Left lung (tissue), 14 donors: ENCODE measurements at places on chromosomes 3 and 15.

DNA sequence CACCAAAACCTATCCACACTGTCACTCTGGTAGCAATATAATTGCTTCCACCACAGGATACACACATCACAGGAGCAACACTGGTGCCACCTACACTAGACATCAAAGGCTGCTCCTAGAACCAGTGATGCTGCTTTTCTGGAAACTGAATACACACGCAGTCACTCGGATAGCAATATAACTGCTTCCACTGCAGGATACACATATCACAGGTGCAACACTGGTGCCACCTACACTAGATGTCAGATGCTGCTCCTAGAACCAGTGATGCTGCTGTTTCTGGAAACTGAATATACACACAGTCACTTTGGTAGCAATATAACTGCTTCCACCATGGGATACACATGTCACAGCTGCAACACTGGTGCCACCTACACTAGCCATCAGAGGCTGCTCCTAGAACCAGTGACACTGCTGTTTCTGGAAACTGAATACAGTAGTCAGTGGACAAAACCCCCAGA is 6.9 kb upstream of the TNFSF10 start:
- no peak for DNase-seq

- DNase-seq = no peak
Observed at GRCh38 chr3:171640520-171641412, 169.5 kb downstream of the PLD1 start.

GRCh38 chr15:92747047-92747446 is 91.5 kb upstream of the FAM174B start:
- no peak for DNase-seq

DNA sequence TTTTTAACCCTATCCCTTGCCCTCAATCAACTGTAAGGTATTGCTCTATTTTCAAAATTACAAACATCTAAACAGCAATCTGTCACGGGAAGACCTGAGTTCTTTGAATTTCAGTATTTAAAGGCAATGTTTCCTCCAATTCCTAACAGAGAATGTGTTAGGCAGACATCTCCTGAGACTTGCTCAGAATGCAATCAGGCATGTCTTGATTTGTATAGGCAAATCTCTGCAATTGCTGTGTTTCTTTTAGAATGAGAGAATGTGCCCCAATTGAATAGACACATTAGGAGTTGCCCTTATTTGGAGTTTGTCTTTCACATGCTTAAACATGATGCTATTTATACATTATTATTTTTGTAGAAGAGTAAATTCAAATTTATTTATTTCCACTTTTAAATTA is 205.6 kb downstream of the CADM2 start:
- DNase-seq = no peak

DNA sequence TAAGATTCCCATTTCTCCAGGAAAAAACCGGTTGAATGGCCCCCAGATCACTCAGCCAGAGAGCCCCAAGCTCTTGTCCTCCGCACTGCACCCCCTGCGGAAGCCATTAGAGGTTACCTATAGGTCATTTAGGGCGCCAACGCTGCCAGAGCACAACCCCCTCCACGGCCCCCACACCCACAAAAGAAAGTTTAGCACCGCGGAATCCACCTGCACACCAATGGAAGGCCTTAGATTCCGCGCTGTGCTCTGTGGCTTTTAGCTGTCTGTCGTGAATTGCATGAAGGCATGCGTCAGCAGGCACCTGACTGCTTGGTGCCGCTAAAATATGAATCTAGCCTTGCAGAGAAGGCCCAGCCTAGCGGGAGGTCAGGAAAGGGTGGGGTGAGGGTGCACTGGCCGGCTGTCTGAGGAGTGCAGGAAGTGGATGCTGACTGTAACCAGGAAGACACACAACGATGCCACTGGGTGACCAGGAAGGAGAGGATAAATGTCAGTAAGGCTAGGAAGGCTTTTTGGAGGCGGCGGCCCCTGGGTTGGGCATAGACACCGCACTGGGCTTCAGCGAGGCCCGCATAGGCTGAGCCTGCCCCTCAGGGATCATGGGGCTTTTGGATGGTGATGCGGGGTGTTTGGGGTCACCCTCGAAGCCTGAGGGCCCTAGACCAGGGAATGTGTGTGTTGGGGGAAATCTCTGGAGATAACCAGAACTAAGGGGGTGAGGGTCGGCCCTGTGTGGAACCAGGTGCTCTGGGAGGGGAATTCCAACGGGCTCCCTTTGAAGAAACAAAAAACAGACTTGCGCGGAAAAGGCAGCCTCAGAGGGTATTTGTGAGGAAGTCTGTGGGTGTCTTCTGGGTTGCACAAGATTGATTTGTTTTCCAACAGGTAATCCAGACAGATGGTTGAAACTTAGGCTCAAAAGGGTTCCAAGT is 976 bp upstream of the NUP210 start:
- no peak for DNase-seq

GRCh38 chr3:193917158-193917557 is 218.8 kb upstream of the HES1 start:
- DNase-seq = no peak

DNA sequence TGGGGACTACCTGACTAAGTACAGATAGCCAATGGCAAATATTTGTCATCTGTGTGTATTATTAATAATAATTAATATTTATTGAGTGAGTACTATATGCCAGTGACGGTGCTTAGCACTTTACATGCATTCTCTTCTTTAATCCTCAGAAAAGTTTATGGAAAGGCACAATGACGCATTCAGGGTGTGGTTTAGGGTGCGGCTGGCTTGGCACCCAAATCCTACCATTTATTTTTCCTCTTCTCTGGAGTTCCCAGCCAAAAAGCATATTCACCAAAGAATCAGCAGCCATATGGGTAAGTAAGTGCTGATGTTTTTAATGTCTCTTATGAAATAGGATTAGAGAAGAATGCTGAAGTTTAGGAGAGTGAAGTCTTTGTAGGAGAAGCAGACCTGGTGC is 140.4 kb upstream of the TP63 start:
- DNase-seq = no peak

GRCh38 chr15:94411285-94411684 is 179.9 kb downstream of the MCTP2 start:
- DNase-seq = no peak

GRCh38 chr3:63960048-63960711 is 48.0 kb upstream of the SCAANT1 start:
- DNase-seq = no peak

DNA sequence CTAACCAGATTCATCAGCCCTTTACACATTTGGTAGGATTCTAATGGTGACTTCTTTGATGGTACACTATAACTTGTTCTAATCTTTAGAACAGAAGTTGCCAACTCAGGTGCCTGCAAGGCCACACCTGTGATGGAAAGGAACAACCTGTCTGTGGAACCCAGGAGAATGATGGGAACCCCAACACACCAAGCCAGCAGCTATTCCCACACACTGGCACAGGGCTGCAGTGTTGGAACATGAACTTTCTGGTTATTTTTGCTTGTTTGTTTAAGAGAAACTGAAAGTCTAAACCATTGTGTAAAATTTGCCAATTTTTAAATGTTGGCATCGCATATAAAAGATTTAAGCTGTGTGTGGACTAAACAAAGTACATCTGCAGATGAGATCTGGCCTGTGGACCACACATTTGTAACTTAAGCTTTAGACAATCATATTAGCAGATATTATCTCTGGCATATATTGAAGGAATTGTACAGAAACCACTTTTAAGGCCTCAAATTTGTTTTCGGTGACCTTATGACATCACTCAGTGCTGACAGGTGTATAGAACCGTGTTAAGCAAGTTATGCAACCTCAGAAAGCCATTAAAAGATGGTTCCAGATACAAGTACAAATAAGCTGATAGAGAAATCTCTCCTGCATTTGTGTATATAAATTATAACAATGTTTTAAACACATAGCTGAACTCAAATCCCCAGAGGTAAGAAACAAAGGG is 242.9 kb downstream of the SLC9A9 start:
- DNase-seq = no peak

DNA sequence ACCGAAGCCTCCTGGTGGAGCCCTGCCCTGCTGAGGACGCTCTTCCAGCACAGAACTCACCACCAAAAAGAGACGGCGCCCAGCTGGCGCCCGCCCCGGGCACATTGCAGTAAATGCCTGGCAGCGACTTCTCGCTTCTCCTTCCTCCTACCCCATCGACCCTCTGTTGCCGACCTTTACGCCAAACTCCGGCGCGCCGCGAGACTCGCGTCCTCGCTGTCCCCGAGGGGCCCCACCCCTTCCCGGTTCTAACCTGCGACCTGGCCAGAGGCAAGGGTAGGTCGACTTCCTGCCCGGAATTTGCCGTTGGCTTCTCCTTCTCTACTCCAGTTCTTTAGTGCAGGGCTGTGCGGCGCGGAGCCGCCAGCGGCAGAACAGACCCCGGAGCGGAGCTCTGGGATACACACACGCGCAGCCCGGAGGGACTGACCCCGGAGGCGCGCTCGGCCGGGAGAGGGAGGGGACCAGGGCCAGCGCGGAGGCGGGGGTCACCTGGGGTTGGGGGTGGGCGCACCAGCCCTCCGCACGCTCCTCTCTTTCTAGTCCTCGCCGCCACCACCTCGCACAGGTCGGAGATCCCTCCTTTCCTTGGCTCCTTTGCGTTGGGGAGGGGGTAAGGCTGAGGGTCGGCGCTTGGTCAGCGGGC is 226.6 kb upstream of the AZI2 start:
- peak; percentile 80 for DNase-seq

GRCh38 chr3:122800706-122801237 is 5.9 kb downstream of the SLC49A4 start:
- DNase-seq = no peak

- no peak for DNase-seq
Observed at GRCh38 chr3:52177701-52178042, 20.3 kb upstream of the ALAS1 start.

- DNase-seq = no peak
Observed at GRCh38 chr3:129673012-129673411, 66.5 kb upstream of the PLXND1 start.

GRCh38 chr3:115275896-115276295 is 128.8 kb upstream of the ZBTB20 start:
- DNase-seq = no peak

- no peak for DNase-seq
Observed at GRCh38 chr3:46695962-46696894, 2.7 kb upstream of the ALS2CL start.

GRCh38 chr15:76327191-76328105 is 9.1 kb upstream of the ISL2 start:
- DNase-seq = no peak

DNA sequence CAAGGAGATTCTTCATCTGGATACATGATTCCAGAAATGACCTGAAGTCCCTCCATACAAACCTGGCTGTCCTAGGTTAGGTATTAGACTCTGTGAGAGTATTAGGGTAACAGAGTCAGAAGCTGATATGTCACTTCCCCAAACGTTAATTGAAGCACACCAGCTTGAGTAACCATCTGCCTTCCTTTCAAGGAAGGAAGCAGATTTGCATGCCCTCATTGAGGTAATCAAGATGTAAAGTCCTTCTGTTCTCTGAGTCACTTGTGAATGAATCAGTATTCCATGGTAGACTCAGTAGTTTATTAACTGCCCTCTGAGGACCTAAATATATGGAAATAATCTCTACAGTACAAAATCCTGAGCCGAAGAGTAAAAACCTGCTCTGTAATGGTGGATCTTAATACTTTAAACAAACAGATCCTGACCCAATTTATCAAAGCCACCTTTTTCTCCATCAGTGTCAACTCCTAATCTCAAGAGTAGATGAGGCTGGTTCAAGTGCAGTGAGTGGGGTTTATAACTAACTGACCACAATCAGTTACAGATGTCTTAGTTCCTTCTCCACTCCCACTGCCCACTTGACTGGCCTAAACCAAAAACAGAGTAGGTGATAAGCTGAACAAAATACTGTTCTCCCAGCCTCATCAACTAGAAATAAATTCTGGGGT is 246.2 kb upstream of the CHRM5 start:
- DNase-seq = no peak

- DNase-seq = no peak
Observed at GRCh38 chr15:22228101-22228762, 147.9 kb downstream of the OR4M2 start.

DNA sequence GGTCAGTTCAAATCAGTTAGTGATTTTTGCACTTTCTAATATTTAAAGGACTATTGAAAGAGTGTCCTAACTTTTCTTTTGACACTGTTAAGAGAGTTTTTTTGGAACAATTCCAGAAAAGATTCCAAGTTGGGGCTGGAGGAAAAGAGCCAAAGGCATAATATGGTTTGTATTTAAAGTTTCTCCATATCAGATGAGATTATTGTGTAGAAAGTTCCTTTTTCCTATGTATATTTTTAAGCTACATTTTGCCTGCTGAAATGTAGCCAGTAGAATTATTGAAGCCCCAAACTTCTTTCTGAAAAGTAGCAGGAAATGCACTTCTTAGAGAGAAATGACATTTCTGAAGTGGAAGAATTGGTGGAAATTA is 136.5 kb upstream of the TSC22D2 start:
- DNase-seq = no peak

GRCh38 chr15:48636511-48636910 is 9.0 kb downstream of the FBN1 start:
- no peak for DNase-seq

- DNase-seq = no peak
Observed at GRCh38 chr15:59866642-59867041, 137.5 kb upstream of the FOXB1 start.

DNA sequence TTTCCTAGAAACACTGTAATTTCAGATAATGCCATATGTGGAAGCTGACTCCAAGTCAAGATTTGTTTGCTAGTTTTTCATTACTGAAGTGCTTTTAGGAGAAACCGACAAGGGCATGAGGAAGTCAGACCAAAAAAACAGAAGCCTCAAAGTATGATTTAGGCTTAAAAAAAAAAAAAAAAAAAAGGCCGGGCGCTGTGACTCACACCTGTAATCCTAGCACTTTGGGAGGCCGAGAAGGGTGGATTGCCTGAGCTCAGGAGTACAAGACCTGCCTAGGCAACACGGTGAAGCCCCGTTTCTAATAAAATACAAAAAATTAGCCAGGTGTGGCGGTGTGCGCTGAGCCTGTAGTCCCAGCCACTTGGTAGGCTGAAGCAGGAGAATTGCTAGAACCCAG is 11.6 kb downstream of the RPL15 start:
- DNase-seq = no peak

DNA sequence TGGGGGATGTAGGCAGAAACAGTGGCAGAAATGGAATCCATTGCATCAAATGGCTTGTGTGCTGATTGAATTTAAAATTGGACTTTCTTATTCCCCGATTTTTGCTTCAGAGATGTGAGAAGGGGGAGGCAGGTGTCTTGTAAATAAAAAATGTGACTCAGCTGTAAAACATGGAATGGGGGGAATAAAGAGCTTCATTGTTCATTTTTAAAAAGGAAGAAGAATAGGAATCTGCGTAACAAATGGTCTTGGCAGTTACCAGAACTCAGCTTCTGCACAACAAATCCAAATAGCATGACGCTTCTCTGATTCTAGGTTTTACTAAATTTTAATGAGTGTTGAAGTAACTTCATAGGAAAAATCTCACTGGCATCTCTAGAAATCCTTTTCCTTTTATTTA is 323.9 kb upstream of the GBE1 start:
- DNase-seq = no peak
